ENCODE measurements at places on chromosomes 3 and 15.

DNA sequence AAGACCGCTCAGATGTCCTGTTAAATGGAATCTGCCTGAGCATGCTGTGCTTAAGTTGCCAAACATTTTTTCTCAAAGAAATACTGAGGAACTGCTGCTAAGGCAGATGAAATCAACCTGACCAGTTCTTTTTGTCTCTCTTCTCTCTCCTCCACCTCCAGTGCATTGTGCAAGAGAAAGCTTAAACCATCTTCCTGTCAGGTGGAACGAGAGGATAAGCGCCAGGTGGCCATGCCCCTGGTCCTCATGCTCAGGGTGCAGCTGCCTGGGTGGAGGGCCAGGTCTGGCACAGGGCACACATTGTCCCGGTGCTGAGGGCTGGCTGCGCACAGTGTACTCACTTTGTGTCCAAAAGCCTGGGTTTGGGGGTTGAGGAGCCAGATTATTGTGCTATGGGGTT is 176.2 kb upstream of the TP63 start:
- no peak for DNase-seq

DNA sequence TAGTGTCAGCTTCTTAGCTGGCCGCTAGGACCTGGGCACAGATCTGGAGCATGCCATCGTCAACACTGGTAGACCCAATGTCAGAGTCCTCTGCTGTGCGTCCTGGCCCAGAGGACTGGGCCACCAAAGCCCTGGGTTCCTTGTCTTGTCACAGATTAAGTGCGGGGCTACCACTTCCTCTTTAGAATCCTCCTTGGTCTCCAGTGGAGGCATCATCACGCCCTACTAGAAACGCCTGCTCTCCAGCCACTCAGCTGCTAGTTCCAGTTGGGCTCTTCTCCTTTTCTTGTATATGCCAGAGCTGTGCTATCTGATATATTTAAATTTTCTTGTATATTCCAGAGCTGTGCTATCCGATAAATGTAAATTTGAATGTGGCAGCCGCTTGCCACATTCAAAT is 11.2 kb downstream of the PPCDC start:
- no peak for DNase-seq

- no peak for DNase-seq
Measured at GRCh38 chr15:27358751-27359434, 387.9 kb downstream of the GABRG3 start.

DNA sequence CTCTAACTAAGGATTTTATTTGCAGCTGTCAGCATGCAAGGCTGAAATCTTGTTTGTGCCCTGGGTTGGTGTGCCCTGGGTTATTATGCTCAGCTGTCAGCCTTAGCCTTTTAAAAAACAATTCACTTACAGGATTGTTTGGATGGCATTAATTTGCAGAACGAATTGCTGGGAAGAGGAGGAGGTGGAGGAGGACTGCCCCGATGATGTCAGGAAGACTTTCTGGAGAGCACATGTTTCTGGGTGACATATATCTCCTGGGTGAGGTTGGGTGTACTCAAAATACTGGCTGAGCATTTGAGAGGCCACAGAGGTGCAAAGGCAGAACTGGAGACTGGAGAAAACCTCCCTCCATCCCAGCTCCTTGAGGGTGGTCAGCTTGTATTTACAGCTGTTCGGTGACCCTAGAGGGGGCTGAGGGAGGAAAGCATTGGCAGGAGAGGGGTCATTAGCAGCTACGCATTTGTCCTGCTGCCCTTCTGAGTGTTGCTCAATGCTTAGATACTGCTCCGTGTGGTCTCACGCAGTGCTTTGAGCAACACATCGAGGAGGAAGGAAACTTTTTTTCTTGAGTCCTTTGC is 59.8 kb upstream of the PSMD6 start:
- DNase-seq, result no peak

DNA sequence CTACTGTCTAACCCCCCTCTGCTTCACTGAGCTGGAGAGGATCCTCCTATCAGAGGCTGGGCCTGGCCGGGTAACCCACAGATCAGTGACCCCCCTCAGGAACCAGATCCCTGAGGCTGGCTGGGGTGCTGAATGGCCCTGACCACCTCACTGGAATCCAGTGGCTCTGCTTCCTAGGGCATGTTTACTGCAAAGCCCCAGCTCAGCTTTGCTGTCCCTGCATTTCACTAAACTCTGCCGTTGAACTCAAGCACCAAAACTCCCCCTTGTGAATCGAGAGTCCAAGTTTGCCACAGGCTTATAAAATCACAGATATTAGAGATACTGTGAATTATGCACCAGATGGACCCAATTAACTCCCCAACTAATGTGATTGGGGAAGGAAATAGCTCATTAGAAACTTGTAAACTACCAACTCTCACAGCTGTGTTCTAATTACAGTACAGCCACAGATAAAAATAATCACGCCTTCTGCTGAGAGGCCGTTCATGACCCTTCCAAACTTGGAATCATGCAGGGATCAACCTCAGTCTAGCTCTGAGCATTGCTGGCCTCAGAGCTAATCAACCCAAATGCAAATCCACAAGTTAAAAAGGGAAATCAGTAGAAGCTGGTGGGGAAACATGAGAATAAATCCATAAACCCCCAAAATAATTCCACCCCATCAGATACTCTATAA is 47.0 kb downstream of the OCA2 start:
- no peak for DNase-seq

DNA sequence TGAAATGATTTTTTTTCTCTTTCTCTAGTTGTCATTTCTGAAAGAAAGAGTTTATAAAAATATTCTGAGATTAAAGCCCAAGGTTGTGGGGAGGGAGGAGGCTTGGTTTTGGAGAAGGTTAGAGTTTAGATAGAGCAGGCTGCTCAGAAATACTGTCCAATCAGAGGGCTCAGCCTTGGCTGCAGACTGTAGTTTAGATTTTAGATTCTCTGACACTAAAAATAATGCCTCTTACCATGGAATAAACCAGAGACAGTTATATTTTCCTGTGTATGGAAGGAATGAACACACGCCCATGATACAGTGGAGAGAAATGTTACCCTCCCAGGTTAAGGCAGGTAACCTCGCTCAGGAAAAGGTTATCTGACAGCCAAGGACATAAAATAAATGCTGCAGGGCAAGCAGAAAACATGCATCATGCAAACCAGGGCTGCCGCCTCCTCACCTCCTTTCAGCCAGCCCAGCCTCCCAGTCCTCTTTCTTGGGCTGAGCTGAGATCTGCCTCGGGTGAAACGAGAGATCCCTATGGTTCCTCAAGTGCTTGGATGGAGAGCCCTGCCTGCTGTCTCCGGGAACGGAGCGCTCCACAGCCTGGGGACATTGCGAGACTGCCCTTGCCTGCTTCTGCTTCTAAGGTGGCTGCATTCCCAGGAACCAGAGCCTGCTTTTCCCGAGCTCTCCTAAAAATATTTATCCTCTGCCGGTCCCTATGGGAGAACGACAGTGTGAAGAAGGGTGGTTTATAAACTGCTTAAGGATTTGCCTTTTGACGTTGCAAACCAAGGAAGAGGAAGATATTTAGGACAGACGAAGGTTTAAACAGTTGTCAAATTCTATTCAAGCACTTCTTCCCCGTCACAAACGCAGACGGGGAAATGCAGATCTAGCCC is 848 bp downstream of the NCEH1 start:
- DNase-seq, result peak; percentile 74

DNA sequence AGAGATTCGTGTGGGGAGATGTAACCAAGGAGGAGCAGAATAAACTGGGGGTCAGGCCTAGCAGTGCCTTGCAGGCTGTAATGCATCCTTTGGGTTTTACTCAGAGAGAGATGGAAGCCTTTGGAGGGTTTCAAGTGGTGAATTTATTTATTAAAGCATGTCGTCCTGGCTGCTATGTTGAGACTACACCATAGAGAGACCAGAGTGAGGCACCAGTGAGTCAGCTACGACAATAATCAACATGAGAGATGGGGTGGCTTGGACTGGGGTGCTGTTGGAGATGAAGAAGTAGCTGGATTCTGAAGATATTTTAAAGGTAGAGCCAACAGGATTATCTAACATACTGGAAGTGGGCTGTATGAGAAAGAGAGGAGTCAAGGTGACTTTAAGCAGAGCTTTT is 335.3 kb upstream of the ARHGEF26 start:
- DNase-seq, result no peak

- DNase-seq, result no peak
Measured at GRCh38 chr3:146464783-146465182, 4.6 kb downstream of the PLSCR2 start.

DNA sequence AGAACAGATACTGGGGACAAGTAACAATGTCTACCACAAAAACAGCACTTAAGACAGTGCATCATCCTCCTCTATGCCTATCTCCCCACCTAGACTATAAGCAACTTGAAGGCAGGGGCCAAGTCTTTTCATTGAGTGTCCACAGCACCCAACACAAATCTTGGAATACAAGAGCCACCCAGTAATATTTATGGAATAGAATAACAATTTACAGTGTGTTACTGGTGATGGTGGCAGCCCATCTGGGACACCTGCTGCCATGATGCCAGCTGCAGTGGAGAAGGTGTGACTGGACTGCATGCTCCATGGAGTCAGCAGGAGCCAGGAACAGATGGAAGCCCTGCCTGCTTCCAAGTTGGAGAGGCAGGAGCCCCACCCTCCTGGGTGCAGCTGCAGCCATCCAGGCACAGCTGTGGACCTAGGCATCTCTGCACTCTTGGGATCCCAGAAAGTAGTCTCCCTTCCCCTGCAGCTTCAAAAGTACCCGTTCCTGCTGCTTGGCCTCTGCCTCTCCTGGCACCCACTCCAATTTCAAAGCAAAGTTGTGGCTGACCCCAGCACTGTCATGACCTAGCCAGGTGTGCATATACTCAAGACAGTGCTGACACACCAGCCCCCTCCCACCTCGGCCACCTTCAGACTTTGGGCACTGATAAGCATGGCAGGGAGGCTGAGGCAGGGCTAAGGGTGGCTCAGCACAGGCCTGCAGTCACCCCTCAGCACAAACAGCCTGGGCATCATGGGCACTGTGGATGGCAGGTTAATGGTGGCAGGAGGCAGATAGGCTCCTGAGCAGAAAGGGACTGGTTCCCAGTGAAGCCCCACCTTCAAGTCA is 94.5 kb downstream of the TPRA1 start:
- no peak for DNase-seq

DNA sequence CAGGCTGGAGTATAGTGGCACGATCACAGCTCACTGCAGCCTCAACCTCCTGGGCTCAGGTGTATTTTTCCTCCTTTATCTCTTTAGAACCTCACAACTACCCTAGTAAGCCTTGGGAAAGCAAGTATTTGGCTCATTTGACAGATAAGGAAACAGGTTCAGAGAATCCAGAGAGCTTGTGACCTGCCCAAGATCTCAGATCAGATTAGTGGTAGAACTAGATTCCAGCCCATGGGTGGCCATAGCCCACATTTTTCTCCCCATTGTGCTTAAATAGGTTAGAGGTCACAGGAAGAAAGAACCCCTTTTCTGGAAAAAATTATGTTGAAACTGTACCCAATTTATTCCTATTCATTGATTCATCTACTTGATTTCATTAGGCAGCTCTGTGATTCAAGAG is 64.3 kb downstream of the TSC22D2 start:
- DNase-seq, result no peak

- no peak for DNase-seq
Measured at GRCh38 chr3:145767909-145768308, 393.1 kb downstream of the PLOD2 start.

GRCh38 chr3:146581951-146582467 is 23.1 kb downstream of the PLSCR5 start:
- no peak for DNase-seq

Measured in hematopoietic multipotent progenitor cell treated with erythropoietin and hydrocortisone succinate and interleukin-3 and kit ligand, for 17 days (in vitro differentiated cells).